ENCODE measurements at places on chromosomes 16 and 17.

- no peak for DNase-seq
These were observed 71.0 kb downstream of the CDYL2 start for GRCh38 chr16:80733407-80733806.

GRCh38 chr16:6977916-6978315, 354.7 kb upstream of the RBFOX1 start:
- DNase-seq = no peak

DNA sequence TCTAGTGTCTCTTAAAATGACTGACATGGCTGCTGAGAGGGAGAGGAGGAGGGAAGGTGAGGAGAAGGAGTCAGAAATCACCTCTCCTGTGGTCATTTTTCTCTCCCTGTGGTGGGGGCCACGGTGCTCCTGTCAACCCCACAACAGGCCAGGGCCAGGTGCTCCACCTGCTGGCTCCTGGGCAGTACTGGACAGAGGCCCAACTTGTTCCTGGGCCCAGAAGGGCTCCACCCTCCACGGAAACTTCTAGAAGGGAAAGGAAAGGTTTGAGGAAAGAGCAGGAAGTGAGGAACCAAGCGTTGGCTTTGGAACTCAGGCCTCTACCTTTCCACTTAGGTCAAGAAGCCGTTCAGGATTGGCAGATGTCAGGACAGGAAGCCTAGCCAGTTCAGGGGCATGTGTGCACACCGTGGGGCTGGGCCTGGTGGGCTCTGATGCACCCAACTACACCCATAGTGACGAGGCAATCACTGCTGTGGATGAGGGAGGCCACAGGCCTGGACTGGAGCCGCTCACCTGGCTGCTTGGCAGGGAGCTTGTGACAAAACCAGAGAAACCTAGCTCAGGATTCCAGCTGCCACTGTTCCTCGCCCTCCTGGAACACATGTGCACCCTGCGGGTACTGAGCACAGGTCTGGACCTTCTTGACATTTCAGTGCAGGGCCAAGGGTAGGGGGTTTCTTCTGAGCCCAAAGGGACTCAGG, 36.1 kb downstream of the WNT3 start:
- no peak for DNase-seq

GRCh38 chr17:46044286-46044928, 45.4 kb downstream of the STH start:
- peak; percentile 51 for DNase-seq

GRCh38 chr17:57727630-57728175, 17.4 kb downstream of the CCDC182 start:
- DNase-seq = no peak

DNA sequence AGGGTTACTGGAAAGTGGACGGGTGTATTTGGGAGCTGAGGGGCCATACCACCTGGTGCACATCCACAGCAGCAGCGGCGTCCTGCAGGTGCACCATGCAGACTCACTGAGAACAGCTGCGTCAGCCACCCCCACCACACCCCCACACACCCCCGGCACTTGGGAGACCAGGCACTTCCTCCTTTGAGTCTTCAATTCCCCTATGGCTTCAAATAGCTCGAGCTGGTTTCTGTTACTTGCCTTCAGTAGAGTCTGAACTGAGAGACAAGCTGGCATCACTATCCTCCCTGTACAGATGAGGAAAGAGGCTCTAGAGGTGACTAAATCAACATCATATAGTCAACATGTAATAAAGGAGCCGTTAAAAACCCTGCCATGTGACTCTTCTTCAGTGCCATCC, 15.4 kb downstream of the CUEDC1 start:
- no peak for DNase-seq

DNA sequence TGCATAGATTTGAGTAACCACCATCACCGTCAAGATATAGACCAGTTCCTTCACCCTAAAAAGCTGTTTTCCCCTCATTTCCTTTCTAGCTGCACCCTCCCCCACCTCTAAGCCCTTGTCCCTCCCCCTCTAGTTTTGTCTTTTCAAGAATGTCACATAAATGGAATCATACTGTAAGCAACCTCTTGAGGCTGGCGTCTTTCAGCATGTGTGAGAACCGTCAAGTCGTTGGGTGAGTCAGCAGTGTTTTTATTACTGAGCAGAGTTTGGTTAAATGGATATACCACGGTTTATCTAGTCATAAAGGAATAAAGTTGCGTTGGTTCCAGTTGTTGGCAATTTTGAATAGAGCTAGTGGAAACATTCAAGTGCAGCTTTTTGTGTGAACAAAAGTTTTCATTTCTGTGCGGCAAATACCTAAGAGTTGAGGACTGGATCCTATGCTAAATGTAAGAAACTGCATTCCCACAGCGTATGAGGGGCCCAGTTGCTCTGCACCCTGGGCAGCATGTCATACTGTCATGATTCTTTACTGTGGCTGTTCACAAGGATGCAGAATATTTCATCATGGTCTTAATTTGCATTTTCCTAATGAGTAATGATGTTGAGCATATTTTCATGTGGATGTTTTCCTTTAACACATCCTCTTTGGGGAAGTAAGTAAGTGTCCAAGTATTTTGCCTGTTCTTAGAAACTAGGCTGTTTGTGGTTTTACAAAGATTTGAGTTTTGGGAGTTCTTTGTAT, 264.3 kb downstream of the CPPED1 start:
- DNase-seq = no peak

- DNase-seq = no peak
These were observed 27.0 kb upstream of the DOC2B start for GRCh38 chr17:208429-208828.
